Mucosa of descending colon (tissue), 3 donors: ENCODE measurements at places on chromosomes 5 and 9. TPM values are rescaled to one million over a fixed set of nuclear protein-coding genes. Genes with fewer than 3 reads are reported as not detected.

Gene ZFP2
- total RNA-seq: 0.93 TPM

Gene NKD2
- 0.93 TPM for total RNA-seq

Gene DELE1
- total RNA-seq: 77.8 TPM

Gene KCNV2
- total RNA-seq: not detected

Gene RELL2
- total RNA-seq: 3.9 TPM

Gene IFNA2
- total RNA-seq: not detected

Gene PCDHA11
- not detected for total RNA-seq

DNA sequence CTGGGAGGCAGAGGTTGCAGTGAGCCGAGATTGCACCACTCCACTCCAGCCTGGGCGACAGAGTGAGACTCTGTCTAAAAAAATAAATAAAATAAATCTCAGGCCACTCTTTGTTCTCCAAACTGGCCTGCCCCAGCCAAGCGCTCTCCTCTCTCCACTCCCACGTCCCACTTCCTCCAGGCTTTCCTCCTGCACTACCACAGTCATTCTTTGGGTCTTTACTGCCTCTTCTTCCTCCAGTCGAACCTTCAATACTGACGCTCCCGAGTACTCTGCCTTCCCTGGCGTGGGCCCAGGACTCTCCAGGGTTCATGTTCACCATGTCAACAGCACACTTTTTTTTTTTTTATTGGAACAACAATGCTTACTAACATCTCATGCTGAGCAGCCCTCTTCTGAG is 23.9 kb downstream of the RNF130 start:
- no peak for DNase-seq

GRCh38 chr5:18465833-18466681 is 831.8 kb downstream of the TAF11L14 start:
- peak; percentile 84 for DNase-seq

- no peak for DNase-seq
Observed at GRCh38 chr5:116225281-116225922, 140.6 kb downstream of the COMMD10 start.

DNA sequence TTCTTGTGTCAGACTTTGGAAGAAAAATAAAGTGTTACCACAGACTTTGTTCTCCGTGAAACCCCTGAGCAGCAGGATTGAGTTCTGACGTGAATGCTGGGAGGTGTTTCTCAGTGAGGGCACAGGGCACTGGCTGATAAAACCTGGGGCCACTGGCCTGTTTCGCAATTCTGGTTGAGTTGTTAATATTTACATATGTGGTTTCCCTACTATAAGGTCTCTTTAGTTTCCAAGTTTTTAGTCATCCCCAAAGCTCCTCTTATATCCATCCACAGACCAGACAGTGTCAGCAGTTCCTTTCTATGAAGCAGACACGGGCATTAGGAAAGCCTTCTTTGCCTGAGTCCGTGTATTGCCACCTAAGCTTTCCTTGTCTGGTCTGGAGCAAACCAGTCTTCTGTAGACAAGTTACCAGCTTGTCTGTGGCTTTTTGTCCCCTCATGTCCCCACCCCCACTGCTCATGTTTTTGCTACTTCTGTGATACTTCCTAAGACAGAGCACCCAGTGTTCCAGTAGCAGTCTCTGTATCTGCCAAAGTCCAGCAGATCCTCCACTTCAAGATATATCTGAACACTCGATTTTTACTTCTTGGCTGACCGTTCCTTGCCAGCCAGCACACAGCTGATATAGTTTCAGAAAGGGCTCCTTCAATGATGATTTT is 42.0 kb downstream of the ACO1 start:
- DNase-seq: no peak

DNA sequence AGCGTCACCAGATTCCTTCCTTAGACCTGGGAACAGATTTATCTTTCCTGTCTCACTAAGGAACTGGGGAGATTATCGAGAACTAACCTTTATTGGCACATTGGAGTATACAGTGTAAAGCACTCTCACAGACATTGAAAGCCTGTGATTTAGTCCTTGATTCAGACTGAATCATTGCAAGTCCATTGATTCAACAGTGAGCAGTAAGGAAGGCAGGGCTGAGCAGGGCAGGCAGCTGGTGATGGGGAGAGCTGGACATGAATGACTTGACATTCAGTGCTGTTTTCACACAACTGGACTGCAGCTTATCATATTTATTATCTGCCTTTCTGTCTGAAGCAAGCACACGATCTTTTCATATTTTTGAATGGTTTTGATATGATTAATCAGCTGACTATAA is 16.2 kb downstream of the ISOC1 start:
- DNase-seq: no peak

DNA sequence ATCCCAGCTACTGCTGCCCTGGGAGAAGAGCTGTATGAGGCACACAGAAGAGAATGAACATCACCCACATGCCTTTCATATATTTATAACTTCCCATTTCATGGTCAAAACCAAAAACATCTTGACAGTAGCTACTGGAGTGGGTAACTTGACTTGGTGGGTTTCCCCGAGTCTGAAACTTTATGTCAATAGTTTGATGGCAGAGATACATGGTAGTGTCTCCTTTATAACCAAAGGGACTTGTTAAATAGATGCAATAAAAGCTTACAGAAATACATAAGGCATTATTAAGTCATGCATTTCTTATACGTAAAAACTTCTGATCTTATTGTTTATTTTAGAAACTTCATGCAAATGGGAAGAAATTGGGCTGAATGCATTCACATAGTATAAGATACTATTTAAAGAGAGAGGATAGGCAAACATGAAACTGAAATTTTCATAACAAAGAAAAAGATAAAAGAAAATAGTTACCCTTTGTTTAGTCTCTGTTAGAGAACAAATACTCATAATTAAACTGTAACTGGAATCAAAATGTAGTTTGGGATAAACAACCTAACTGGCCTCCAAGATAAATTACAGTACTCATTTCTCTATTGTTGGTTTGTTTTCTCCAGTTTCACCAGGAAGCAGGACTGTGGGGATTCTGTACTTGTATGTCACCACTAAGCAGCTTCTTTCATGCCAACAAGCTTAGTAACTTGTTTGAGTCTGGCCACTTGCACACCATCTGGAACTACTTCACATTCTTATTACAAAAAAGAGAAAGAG is 459.3 kb upstream of the MEF2C start:
- no peak for DNase-seq

- no peak for DNase-seq
Observed at GRCh38 chr5:34977934-34978613, 48.7 kb downstream of the DNAJC21 start.

GRCh38 chr9:3828495-3828894 is 302.7 kb upstream of the RFX3 start:
- no peak for DNase-seq

- DNase-seq: no peak
Observed at GRCh38 chr5:129306725-129307124, 153.4 kb upstream of the ADAMTS19 start.

DNA sequence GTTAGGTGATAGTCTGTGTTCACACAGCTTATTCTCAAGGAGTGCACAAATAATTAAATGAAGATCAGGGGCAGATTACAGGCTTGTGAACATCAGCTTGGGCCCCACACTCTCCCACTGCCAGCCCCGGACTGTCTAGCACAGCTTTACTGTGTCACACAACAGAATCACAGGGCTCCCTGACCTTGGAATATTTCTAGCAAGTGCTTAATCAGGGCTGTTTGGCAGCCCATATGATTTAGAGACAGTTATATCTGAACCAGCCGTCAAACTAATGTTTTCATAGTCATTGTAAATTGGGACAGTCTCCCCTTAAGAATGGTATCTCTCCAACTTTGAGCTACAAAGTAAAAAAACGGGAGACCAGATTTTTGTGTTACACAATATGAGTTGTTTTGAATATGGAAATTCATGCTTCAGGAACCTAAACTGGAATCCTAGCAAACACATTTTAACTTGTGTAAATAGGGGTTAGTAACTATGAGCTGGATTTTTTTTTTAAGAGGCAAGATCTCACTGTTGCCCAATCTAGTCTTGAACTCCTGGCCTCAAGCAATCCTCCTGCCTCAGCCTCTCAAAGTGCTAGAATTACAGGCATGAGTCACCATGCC is 517.6 kb downstream of the BNC2 start:
- DNase-seq: no peak
